ENCODE measurements at places on chromosomes 12 and 14.

GRCh38 chr12:62730649-62731048, 204.3 kb downstream of the PPM1H start:
- peak; percentile 68 for DNase-seq

- DNase-seq: no peak
These were observed 244.9 kb upstream of the DIO2 start for GRCh38 chr14:80456209-80456608.

- DNase-seq: peak; percentile 89
These were observed 31.6 kb downstream of the KCNC2 start for GRCh38 chr12:75177997-75178396.

DNA sequence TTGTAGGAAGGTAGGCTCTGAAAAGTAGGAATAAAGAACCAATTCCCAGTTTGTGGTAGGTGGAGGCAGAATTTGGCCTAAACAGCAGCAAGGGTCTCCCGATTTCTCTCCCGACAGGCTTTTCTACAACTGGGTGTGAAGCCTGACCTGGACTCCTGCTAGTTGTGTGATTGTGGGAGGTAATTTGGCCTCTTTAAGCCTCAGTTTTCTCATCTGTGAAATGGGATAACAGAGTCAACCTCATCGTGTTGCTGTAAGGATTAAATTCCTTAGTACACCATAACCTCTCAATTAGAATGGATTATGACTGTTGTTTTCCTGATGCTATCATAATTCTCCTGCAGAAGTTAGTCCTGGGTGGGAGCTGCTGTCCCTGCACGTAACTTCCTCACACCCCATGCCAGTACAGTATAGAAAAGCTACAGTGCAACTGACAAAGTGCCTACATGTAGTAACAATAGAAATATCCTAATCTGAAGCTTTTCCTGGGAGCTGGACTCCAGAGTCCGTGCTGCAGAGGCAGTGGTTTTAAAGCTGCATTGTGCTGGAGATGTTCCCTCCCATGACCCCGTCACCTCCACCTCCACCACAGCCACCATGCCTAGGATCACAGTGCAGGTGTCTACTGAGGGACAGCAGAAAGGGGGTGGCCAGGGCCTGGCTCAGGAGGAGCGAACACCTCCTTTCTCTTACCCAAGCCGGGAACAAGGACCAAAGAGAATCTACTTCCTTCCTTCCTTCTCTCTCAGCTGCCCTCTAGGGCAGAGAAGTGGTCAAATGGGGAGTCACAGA, 76.5 kb downstream of the FBXL14 start:
- DNase-seq: no peak

- DNase-seq: no peak
These were observed 379.4 kb downstream of the ALG10 start for GRCh38 chr12:34401659-34402227.

DNA sequence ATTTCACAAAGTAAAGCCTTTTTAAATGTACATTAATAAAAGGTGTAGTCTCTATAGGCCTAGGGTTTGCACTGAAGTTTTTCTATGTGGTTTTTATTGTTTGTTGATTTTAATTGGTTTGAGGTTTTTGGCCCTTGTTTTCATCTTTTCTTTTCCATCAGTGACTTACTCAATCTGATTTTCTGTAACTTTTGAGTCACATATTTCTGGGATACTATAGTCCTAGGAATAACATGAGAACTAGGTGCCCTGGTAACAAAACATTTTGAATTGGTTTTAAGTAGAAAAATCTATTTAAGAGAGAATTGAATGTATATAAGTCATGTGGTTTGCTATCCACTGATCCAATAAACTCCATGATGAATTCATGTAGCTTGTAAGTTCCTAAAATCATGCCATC, 311.9 kb downstream of the CEP128 start:
- DNase-seq: no peak

- no peak for DNase-seq
These were observed at the start of gene IFNG-AS1 for GRCh38 chr12:67989184-67989920. Gene IFNG-AS1 (plus strand): TSS chr12:67989447.

DNA sequence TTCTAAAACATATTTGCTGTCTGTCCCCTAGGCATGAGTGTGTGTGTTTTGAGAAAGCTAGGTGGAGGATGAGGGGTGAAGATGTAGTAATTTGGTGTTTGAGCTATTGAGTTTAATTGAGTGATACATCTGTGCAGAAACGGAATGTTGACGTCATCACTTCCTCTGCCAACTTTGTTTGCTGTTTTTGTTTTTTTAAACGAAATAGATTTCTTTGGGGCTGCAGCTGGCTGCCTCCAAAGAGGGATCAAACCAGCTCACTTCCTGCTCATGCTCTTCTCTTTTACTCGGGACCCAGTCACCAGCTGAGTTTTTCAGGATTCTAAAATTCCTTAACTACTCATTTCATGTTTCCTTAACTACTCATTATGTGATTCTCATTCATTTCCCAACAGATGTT, 19.5 kb upstream of the CRACR2A start:
- no peak for DNase-seq

Measured in NCI-H460 (cell line).